Stimulated activated CD4-positive, alpha-beta T cell treated with anti-CD3 and anti-CD28 coated beads, Interleukin-15, amount 100 ng/mL, for 1 hour (primary cell): ENCODE measurements at places on chromosomes 2 and 18.

GRCh38 chr2:233076749-233077148 is 16.6 kb downstream of the INPP5D start:
- DNase-seq = no peak

- DNase-seq = no peak
These were observed 2.7 kb upstream of the PID1 start for GRCh38 chr2:229273723-229274338.

- DNase-seq = no peak
These were observed 3.7 kb upstream of the AFF3 start for GRCh38 chr2:100145893-100146656.

- DNase-seq = no peak
These were observed 307.2 kb downstream of the FBXO15 start for GRCh38 chr18:73840319-73840945.

DNA sequence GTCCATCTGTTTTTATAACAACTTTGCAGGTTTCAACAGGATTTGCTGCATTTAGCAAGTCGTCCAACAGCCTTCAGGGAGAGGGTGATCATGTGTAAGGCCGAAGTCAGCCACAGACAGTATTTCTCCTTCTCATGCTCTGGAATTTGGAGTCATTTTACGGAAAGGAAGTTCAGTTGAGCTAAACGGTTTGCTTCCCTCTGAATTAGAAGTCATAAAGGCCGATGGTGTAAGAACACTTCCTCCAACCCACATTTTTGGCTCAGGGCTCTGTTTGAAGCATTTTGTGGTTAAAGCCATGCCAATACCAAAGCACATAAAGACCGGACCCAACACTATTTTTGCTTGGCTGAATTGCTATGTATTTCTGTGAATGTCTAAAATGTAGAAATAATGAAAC is 129.5 kb downstream of the TMEM182 start:
- no peak for DNase-seq

- no peak for DNase-seq
These were observed 140.8 kb downstream of the PXDN start for GRCh38 chr2:1603521-1603920.

DNA sequence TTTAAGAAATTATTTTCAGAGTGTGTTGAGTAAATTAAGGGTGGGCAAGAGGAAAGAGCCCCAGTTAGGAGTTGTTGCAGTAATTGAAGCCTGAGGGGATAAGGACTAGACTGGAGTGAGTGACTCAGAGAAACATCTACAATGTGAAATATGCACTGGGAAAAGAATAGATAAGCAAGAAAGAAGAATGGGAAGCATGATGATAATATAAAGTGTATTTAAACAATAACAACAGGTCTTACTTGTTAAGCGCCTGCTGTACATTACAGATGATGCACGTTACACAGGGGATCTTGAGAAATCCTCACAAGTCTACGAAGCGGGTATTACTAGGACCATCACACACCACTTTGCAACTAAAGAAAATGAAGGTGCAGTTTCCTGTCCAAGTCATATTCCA is 73.6 kb upstream of the STK17B start:
- no peak for DNase-seq

DNA sequence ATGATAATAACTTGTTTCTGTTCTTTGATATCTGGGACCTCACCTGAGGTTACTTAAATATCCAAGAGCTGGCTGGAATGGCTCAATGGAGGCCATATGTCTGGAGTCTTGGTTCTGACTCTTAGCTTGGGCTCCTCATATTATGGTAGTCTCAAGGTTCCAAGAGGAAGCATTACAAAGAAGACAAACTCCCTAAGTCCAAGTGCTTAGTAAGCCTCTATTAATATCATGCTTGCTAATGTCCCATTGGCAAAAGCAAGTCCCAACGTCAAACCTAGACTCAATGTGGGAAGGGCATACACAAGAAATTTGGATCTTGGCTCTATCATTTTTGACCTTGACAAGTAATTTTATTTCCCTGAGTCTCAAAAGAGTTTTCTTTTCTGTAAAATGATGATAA is 49.2 kb upstream of the SPOPL start:
- DNase-seq = no peak

DNA sequence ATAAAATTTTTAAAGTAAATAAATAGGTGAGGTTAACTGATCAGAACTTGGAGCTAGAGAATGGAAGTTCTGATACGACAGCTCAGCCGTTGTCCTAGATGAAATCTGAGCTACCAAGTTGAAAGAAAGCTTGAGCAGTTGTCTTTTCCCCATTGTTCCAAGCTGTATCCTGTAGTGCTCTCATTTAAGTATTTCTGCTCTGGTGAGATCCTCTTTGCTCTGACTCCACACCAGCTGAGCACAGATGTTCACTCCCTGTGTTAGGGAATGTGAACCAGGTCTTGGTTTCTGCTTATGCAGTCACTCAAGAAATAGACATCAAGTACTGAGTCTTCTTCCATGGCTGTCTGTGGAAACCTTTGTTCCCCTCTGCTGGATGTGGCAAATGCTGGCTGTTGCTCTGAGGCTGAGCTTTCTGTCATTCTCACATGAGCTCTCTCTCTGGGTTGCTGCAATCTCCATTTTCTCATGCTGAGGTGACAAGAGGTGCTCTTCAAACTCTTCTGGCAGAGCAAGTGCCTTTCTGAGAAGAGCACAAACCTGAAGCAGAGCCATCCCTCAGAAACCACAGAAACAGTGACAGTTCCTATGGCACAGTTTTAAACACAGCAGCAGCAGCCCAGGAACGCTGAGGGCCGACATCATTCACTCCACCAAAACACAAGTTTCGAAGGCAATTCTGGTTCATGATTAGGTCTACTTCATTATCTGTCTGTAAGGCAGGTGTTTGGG is 194.1 kb downstream of the SP3 start:
- DNase-seq = no peak

- DNase-seq = no peak
These were observed 168.7 kb downstream of the KCNS3 start for GRCh38 chr2:18047213-18047611.

- no peak for DNase-seq
These were observed 104.4 kb upstream of the B3GNT2 start for GRCh38 chr2:62091471-62091870.

GRCh38 chr2:237027712-237028029 is 58.0 kb upstream of the COPS8 start:
- no peak for DNase-seq

DNA sequence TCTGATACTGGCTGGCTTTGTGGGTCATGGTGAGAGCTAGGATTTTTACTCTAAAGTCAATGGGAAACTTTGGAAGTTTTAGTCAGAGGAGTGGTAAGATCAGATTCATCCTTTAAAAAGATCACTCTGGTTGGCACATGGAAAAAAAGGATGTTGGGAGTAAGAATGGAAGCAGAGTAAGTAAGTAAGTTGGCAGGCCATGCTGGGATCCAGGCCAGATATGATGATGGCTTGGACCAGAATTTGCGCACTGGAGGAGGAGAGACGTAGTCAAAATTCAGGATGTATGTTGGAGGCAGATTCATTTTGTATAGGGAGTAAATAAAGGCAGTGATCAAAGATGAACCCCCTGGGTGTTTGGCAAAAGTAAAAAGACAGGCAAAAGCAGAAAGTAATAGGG is 283.3 kb upstream of the THSD7B start:
- no peak for DNase-seq

- DNase-seq = no peak
These were observed 17.6 kb downstream of the ACSL3 start for GRCh38 chr2:222878301-222878876.

DNA sequence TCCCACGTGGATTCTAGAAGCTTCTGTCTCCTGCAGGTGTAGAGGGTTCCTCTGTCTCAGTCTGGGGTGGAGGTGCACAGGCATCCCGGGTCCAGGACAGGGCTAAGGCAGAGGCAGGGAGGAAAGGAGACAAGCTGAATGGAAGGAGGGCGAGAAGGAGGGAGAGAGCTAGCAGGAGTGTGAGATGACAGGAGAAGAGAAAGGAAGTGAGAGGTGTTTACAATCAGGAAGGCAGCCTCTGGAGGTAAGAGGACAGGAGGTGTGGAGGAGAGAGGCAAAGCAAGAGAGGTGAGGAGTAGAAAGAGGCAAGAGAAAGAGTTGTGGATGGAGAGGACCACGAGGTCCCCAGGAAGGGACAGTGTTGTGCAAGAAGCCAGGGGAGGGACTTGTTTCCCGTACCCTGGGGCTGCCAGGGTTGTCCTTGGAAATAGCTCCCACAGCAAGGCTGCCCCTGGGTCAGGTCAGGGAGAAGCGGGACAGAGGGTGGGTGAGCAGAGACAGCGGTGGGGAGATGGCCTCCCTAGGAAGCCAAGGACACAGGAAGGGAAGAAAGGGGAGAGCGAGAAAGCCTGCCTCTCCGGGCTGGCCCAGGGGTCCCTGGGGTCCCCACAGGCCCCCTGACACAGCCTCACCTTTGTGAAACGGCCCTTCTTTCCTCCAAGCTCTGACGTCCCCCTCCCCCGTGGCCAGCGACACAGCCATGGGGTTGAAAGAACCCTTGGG is 136.9 kb downstream of the CYP26B1 start:
- no peak for DNase-seq

GRCh38 chr2:167331636-167332232 is 443.5 kb downstream of the XIRP2 start:
- no peak for DNase-seq

DNA sequence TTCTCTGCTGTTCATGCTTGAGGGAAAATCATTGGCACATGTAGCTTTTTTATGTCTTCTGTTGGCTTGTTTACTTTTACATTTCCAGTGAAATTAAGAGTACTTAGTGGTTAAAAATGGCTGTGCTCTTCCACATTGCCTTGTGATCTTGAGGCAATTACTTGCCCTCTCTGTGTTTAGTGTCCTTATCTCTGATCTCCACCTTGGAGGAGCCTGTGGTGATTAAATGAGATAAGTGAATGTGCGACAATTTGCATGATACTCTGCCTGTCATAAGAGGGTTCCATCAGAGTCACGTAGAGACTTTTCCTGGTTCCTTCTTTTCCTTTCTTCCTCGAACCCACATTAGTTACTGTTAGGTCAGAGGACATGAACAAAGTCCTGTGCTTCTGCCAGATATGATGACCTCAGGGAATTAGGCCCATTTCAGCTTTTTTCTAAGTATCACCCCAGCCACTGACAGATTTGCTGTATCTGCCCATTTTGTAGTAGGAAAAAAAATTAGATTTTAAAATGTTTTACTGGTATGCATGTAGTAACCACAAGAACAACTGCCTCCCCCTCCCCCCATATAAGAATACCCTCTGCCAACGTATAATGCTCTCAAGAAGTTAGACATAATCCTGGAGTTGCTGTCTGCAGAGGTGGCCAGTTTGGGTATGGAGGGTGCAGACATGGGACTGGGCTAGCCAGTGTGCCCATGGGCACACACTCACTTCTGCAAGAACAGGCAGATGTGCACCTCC is 51.9 kb downstream of the TET3 start:
- DNase-seq = no peak

- no peak for DNase-seq
These were observed 35.4 kb downstream of the DGKD start for GRCh38 chr2:233389601-233390125.

GRCh38 chr18:55034742-55035141 is 75.5 kb upstream of the CCDC68 start:
- DNase-seq = no peak

- DNase-seq = no peak
These were observed 759.7 kb upstream of the CDH7 start for GRCh38 chr18:64991102-64991501.

DNA sequence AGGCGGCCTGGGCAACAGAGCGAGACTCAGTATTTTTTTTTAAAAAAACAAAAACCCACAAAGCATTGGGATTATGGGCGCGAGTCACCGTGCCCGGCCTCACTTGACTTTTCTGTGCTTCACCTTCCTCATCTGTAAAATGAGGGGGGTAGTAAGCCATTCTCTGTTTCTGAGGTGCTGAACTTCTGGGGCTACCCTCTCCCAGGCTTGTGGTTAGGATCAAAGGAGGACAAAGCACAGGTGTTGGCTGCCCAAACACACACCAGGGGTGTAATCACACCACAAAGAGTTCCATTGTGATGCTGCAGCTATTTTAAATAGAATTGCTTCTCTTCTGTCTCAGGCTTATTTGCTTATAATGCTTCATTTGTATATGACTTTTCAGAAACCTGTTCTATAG is 35.8 kb upstream of the INHBB start:
- no peak for DNase-seq

- no peak for DNase-seq
These were observed 233.4 kb upstream of the CNTNAP5 start for GRCh38 chr2:123791684-123792083.

DNA sequence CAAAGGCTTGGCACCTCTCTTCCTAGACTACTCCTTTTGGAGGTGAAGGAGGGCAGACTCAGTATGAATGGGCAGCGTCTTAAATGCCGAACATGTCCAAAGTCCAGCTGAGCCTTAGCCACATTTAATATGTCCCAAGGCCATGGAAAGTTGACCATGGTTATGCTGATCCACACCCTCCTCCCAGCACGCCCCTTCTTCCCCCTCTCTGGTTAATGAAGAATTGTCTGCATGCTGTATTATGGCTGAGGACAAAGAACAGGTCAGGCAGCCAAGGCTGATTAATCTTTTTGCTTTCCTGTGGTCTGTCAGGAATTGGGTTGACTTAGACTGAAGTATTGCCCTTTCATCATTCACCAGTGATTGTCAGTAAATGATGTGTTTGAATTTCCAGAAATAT is 5.8 kb upstream of the MYOM1 start:
- DNase-seq = no peak

DNA sequence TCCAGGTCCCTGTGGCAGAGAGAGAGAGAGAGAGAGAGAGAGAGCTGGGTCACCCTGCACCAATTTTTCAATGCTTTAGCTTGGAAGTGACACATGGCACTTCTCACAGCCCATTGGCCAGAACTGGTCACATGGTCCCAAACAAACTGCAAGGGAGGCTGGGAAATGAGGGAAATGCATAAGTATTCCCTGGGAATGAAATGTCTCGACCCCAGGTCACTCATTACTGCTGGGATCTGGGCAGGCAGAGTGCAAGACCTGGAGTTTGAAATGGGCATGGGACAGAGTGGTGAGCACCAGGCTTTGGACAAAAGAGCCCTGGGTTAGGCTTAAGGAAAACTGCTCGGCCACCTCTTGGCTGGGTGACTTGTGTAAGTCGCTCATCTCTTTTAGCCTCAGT is 37.0 kb downstream of the SMAD7 start:
- no peak for DNase-seq

DNA sequence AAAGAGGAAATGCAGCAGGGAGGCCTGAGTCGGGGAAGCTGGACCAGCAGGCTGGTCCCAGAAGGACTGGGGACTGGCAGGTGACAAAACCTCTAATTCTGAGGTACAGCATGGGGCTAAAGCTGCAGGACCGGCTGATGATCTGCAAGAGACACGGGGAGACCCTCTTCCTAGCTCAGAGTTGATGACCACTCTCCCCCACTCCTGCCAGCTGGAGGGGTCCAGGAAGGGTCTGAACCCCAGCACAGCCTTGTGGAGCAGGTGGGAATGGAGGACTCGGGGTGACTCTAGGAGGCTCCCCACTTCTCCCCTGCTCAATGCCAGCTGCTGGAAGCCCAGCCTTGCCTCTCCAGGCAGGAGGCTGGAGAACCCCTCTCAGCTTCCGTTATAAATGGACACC is 67.7 kb downstream of the TWIST2 start:
- no peak for DNase-seq
